ENCODE measurements at places on chromosomes 3 and 15.

DNA sequence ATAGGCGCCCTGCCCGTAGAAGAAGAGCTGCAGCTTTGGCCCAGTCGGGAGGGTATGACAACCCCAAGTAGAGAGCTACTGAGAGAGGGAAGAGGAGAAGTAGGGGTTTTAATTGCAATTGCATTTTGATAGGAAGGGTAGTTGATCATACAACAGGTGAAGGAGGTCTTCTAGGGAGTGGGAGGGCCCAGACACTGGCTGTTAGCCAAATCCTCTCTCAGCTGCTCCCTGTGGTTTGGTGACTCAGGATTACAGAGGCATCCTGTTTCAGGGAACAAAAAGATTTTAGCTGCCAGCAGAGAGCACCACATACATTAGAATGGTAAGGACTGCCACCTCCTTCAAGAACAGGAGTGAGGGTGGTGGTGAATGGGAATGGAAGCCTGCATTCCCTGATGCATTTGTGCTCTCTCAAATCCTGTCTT, 408.9 kb upstream of the THBS1 start:
- DNase-seq = peak; percentile 6

- no peak for DNase-seq
Measured at GRCh38 chr15:89724621-89725020, 26.4 kb downstream of the MESP1 start.

DNA sequence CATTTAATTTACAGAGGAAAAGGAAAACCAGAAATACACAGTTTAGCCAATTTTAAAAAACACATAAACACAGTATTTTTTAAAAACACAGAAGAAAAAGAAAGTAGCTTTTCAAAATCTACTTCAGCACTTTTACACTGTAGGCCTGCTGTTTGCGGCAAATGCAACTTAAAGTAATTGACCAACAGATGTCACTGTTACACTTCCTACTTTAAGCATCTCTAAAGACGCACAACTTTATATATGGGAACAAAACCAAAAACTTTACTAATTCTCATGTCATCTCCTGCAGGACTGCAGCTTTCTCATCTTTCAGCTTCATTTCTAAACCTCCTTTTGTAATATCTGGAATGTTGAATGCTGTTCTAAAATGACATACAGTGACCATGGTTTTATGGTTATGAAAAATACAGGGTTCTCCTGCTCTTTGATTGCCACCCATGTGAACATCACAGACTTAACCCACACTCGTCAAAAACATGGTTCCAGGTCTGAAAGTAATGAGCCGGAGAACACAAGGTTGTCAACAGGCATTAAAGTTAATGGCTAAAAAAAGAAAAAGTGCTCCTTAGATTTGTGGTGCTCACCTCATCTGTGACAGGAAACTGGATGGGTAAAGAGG, 107.9 kb downstream of the FMN1 start:
- DNase-seq = no peak

DNA sequence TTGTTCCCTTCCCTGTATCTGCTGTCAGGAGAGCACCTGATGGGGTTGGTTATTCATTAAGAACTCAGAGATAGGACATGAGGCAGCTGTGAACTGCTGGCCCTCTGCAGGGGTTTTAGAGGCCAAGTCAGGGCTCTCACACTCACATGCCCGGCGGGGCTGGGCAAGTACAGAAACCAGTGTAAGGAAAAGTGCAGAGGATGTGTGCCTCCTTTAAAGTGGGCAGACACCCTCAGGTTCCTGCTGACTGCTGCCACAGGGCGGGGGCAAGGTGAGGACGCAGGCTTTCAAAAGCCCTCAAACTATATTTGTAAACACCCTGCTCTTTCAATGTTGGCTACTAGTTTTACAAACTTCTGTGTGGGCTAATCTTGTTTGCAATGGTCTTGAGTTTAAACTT, 22.4 kb downstream of the CXCR6 start:
- DNase-seq = no peak

GRCh38 chr15:29352402-29352801, 82.8 kb upstream of the NSMCE3 start:
- DNase-seq = no peak

Data from stimulated activated CD4-positive, alpha-beta T cell treated with anti-CD3 and anti-CD28 coated beads, Interleukin-12 subunit alpha, Interleukin-12 subunit beta, amount 100 ng/mL, for 4 hours (primary cell).